ENCODE measurements at places on chromosomes 5 and 9.

- DNase-seq: no peak
These were observed 177.9 kb upstream of the PRLR start for GRCh38 chr5:35408146-35408545.

GRCh38 chr5:132953710-132954109, 9.7 kb downstream of the AFF4 start:
- DNase-seq: no peak

DNA sequence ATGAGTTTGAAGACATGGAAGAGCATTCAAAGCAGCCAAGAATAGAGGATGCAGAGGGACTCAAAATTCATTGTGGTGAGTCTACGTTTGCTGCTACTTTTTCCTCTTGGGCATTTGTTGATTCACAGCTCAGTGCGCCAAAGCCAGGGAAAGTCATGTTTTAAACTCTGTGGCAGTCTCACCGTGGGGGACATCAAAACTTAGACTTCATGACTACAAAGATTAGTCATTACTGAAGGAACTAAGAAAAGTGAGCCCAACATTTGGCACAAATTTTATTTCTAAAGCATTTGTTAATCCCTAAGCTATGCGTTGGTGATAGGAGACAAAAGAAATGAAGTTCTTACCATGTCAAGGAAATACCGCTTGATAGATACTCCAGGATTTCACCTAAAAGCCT, 73.7 kb upstream of the MTAP start:
- DNase-seq: no peak

DNA sequence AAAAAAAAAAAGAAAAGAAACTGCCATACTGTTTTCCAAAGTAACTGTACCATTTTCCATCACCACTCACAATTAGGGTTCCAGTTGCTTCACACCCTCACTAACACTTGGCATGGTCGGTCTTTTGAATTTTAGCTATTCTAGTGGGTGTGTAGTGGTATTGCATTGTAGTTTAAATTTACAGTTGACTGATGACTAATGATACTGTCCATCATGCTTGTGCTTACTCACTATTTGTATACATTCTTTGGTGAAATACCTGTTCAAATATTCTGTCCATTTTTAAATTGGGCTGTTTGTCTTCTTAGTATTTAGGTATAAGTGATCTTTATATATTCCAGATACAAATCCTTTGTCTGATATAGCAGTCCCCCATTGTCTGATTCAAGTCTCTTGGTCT, 36.2 kb upstream of the ZNF169 start:
- DNase-seq: no peak

- no peak for DNase-seq
These were observed 349.0 kb upstream of the MPDZ start for GRCh38 chr9:13628526-13628925.

DNA sequence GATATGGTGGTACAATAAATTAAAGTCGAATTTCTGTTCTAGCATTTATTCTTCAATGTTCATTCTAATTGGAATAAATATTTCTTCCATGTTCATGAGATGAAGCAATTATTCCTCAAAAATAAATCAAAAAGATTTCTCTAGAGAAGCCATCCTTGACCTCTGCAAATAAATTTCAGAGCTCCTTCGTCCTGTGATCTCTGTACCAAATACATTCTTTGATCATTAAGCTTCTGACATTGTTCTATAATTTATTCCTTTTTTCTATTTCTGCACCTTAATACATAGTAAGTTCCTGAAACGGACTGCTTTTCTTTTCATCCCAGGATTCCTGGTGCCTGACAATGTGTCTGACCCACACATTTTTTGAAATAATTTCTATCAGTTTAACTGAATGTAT, 1039.3 kb upstream of the TYRP1 start:
- no peak for DNase-seq

GRCh38 chr9:118721923-118722322, 647.3 kb downstream of the BRINP1 start:
- DNase-seq: no peak

DNA sequence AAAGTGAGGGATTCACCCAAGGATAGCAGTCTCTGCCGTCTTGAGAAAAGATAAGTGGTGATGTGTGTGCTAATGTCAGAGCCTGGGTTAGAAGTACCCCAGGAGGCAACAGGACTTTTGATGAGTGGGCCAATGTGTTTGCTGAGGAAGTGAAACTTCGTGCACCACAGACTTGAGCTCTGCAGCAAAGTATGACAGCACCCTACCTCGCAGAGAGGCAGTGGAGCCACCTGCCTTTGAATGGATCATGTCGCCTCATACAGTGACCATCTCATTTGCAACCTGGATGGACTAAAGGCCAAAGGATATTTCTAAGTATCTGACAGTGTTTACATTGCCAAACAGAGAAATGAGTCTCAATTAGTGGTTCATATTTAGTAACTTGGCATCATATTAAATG, 593.9 kb upstream of the GRAMD2B start:
- DNase-seq: no peak

- DNase-seq: no peak
These were observed 47.1 kb downstream of the PRELID2 start for GRCh38 chr5:145787996-145788395.

DNA sequence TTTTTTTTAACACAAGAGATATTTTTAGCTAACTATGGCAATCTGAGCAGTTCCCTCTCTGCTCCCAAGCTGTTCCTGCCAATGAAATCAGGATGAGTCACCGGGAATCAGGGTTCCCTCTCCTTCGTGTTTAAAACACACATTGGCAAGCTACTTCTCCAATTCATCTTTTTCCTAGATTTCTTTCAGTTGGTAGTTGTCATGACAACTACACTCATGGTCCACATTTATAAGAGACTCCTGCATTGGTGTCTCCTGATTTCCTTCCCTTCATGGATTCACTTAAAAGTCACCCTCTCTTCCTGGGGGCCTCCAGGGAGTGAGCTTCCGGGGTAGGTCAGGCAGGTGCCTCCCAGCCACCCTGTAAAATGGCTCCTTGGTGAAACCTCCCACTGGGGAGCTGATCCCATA, 72.3 kb upstream of the NIPAL4 start:
- no peak for DNase-seq
